ENCODE measurements at places on chromosomes 5 and 9.
A peak's percentile ranks its signal among the peaks of the same experiment; 100 is the strongest.

DNA sequence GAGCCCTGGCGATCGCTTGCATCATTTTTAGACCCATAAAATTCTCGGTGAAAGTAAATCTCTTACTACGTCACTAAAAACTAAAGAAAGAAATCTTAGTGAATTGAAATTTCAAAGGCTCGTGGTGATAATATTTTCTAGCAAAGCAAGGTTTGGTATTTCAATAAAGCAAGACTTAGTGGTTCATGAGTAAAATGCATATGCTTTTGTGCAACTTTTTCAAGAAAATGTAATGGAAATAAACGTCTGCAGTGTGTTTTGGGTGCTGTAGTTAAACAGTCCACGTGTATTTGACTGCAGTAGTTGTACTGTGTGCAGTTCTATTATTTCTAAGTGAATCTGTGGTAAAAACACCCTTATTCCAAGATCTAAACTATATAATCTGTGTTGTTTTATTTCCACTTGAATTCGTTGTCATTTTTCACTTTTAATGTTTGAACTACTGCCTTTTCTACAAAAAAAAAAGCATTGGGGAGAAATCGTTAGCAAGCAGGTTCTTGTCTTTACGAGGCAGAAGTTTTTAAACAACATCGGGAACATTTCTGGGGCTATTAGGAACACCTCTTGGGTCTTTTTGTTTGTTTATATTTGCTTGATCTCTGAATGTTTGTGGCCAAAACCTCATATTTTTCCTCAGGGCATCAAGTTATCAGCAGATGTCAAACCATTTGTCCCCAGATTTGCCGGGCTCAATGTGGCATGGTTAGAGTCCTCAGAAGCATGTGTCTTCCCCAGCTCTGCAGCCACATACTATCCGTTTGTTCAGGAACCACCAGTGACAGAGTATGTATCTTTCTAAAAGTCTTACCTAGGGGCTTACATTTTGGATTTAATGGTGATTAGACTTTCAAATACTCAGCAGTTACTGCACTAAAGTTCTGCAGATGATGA lies 960 bp downstream of the SECISBP2 start:
- DNase-seq = no peak

- no peak for DNase-seq
These were observed 173.3 kb upstream of the POC5 start for GRCh38 chr5:75890546-75890945.

DNA sequence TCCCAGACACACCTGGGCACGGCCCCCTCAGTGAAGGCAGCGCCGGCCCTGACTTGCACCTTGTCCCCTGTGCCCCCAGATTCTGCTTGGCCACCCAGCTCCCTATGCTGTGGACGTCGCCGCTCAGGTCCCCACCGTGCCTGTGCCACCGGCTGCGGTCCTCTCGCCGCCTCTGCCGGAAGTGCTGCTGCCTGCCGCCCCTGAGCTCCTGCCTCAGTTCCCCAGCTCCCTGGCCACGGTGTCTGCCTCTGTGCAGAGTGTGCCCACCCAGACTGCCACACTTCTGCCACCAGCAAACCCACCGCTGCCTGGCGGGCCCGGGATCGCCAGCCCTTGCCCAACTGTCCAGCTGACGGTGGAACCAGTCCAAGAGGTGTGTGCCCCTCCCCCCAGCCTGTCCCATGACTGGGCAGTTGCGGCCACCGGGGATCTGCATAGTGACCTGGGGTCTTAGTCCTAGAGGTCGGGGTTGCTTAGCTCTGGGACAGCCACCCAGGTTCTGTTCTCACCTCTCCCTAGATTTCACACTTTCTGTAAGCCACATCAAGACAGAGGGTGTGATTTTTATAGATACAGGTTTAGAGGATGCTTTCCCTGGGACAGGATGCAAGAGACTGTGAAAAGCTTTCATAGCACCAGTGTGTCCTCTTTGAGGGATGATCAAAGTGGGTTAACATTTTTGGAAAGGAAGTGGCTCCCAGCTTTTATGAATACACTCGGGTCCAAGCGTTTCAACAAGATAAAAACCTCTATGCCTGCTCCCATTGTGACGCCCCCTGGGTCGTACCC lies 78.0 kb downstream of the WNK2 start:
- DNase-seq = no peak

DNA sequence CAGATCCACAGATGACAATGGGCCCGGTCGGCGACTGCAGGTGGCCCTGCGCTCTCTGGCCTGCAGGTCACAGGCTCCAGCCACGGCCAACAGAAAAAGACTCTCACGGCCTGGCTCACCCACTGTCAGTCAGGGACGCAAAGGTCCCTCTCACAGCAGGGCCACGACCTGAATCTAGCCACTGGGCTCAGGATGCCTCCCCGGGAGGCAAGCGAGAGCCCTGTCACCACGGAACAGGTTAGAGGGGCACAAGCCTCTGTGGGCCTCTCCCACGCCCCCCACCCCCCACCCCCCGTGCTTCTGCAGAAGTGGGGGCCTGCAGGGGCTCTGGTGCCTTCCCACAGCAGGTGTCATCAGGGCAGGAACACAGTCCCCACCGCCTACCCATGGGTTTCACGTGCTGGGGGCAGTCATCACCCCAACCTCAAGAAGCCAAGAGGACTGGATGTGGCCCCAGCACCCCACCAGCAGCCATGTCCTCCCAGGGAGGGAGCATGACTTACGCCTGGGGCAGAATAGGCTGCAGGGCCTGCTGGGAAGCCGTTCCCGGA lies 17.3 kb upstream of the EGFL7 start:
- DNase-seq = no peak

GRCh38 chr9:18480662-18481093 lies 6.7 kb downstream of the ADAMTSL1 start:
- no peak for DNase-seq

- no peak for DNase-seq
These were observed 351.5 kb upstream of the KCNN2 start for GRCh38 chr5:114010362-114010761.

DNA sequence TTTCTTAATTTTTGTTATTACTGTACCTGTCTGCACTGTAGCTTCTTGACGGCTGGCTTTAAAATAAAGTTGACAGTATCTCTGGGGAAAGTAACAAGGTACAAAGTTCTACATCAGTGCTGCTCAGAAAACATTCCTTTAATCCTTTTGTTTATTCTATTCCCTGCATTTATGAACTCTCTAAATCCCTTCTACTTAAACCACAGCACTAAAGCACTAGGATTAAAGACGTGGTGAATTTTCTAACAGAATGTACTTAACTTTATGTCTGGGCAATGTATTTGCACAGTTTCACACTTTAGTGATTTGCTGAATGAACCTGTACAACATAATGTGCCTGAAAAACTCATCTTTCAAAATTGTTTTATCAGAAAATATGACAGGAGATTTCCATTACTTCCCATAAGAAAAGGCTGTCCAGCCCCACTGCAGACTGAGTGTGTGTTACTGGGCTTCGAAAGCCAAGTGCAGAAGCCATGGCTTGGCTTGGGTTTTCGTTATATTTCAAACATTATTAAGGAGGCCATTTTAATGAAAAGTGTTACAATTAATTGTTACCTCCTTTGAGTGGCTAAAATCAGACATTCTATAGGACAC lies 43.8 kb downstream of the LHFPL2 start:
- DNase-seq = no peak

GRCh38 chr9:115104908-115105307 lies 13.0 kb downstream of the TNC start:
- DNase-seq = no peak

GRCh38 chr5:132059696-132060500 lies 557 bp upstream of the IL3 start:
- DNase-seq = peak; percentile 9

DNA sequence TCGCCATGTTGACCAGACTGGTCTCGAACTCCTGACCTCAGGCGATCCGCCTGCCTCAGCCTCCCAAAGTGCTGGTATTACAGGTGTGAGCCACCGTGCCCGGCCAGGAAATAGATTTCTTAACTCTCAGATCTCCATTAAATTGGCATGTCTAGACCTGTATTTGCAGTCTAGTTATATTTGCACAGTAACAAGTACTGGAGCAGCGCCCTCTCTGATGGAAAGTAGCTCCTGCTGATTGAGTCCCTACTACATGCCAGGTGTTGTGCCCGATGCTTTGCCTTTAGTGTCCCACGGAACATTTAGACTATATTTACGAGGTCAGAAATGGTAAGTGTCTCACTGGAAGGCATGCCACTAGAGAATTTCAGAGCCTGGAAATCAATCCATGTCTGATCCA lies 15.8 kb upstream of the TMED9 start:
- DNase-seq = no peak

DNA sequence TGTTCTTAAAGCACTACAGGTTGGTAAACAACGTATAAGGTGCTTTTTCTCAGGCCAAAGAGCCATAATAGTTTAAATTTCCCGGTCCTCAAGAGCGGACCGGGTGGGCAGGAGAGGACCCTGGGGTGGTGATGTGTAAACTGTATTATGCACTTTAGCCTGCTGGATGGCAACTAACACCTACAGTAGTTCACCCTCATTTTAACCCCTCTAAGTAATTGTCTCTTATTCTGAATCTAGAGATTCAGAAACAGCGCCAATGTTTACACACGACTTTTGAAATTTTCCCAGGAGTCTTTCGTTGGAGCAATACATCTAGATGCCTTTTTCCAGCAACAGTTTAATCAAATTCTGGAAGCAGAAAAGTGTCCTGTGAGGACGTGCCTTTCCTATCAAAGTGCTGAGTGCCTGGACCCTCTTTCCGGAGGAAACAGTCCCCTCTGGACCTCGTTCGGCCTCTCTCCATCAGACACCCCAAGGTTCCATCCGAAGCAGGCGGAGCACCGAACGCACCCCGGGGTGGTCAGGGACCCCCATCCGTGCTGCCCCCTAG lies 676 bp upstream of the OCLN start:
- no peak for DNase-seq

- no peak for DNase-seq
These were observed 5.4 kb downstream of the OR13J1 start for GRCh38 chr9:35864695-35865255.

- no peak for DNase-seq
These were observed 136.4 kb downstream of the ZSWIM6 start for GRCh38 chr5:61468483-61468865.

DNA sequence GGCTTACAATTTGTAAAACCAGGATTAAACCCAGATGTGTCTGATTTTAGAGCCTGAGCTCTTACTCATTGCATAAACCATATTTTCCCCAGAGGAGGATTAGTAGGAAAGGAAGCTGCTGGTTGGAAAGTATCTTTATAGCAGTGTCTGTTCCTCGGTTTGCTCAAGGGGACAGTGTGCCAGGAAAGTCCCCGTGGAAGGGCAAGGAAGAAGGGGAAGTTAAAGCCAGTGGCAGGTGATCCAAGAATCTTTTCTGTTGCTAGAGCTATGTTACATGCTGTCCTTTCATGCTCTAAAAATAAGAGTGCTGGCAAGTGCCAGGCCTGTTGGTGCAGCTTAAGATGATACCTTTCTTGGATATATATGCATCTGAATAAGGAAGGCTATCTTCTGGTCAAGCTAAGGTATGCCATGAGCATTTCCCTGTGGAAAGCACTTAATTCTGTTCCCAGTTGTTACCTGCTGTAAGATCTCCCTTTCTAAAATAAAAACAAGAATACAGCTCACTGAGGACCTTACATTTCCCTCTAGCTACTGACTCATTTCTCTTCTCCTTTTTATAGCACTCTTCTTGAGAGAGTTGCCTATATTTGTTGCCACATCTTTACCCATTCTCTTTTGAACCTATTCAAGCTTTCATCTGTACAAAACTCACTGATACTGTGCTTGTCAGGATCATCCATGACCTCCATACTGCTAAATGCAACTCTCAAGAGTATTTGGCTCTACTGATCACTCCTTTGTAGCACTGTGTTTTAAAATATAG lies 8.0 kb downstream of the PDCD1LG2 start:
- DNase-seq = no peak

DNA sequence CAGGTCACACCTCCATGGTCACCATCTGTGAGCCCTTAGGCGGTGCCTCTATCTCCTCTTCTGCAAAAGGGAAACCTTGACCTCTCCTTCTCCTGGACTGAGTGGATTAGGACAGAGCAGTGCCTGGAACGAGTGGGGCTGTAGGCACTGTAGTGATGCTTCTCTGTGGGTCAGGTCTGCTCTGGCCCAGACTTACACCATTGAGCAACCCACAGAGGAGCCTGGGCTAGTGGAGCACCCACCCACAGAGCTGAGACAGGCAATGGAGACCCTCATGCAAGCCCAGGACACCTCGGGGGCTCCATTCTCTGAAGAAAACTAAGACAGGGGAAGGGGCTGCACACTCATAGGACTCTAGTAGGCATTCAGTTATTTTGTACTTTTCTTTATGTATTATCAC lies 400.6 kb downstream of the GADD45G start:
- DNase-seq = no peak

DNA sequence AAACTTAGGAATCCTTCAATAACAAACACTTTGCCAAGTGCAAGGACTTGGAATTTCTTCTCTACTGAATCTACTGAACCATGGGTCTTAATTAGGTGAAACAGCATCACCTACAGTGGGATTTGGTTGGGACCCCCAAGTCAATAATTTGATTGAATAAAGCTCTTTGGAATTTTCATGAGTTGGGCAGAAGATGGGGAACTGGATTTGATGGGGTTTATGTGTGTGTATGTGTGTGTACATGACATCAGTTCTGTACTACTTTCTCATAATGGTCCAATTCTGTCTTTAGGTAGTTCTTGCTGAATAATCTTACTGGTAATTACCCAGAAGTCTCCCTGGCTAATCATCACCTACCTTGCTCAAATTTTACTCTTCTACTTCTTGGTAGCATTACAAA lies 198.4 kb upstream of the TBCA start:
- no peak for DNase-seq

DNA sequence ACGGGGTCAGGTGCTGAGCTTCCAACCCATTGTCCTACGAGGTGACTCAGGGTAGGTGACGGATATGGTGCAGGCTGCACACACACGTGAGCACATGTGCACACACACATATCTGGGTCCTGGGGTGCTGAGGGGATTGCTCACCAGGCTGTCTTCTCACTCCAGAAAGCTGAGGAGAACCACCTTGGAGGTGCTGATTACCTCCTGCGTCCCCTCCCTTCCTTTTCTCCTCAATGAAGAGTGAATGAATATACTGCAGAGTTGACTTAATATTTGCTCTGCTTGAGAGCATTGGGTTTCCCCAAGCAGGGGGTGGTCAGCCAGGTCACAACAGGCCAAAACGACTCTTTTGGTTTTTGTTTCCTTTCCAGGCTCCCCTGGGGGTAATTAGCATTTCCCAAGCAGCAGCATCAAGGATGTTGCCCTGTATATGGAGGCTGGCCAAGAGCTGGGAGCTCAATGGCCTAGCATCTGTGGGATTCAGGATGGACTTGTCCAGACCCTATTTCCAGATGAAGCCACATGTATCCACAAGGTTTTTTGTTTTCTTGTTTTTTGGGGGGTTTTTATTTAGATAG lies 49.7 kb downstream of the PDZD2 start:
- DNase-seq = no peak

DNA sequence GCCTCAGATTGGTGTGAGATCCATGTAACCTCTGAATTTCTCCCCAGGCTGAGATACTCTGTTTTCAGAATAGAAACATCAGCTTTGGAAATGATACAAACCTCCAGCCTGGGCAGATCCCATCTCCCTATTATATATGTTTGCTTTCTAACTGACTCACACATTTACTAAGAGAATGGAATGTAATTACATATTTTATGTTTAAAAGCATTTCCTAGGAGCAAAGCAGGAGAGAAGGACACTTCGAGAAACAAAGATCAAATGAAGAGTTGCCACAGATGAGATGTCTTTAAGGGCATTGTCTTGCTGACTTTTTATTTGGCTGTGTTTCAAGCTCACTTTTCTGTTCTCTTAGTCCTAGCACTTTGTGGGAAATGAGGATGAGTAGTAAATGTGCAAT lies 96.3 kb downstream of the CDH18 start:
- no peak for DNase-seq

GRCh38 chr9:109640580-109641371 lies 139.2 kb upstream of the PALM2AKAP2 start:
- DNase-seq = no peak
